ENCODE measurements at places on chromosomes 2 and 18.

- no peak for DNase-seq
These were observed 165.3 kb downstream of the THADA start for GRCh38 chr2:43430489-43430888.

DNA sequence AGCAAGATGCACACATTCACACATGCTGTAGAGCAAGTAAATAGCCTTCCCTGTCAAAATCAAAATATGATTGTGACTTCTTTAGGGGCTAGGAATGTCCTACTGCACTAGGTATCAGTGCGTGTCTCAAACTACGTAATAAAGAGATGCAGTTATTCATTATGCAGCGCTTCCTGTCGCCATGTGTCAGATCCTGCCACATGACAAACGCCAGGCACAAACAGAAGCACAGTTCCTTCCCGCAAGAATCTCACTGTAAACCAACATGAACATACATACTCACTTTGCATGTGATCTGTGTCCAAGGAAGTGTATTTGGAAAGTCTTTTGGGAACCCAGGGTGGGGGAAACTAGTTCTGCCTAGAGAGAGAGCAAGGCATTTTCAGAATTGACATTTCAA lies 599.9 kb downstream of the RNF144A start:
- no peak for DNase-seq

- no peak for DNase-seq
These were observed 86.9 kb upstream of the MGAT5 start for GRCh38 chr2:134167015-134167414.

- DNase-seq: no peak
These were observed 8.6 kb downstream of the XRCC5 start for GRCh38 chr2:216117561-216118340.

GRCh38 chr18:70374154-70374553 lies 85.3 kb downstream of the SOCS6 start:
- DNase-seq: no peak
